Activated naive CD8-positive, alpha-beta T cell treated with anti-CD3 and anti-CD28 coated beads for 36 hours (primary cell): ENCODE measurements at places on chromosomes 7 and 10.

DNA sequence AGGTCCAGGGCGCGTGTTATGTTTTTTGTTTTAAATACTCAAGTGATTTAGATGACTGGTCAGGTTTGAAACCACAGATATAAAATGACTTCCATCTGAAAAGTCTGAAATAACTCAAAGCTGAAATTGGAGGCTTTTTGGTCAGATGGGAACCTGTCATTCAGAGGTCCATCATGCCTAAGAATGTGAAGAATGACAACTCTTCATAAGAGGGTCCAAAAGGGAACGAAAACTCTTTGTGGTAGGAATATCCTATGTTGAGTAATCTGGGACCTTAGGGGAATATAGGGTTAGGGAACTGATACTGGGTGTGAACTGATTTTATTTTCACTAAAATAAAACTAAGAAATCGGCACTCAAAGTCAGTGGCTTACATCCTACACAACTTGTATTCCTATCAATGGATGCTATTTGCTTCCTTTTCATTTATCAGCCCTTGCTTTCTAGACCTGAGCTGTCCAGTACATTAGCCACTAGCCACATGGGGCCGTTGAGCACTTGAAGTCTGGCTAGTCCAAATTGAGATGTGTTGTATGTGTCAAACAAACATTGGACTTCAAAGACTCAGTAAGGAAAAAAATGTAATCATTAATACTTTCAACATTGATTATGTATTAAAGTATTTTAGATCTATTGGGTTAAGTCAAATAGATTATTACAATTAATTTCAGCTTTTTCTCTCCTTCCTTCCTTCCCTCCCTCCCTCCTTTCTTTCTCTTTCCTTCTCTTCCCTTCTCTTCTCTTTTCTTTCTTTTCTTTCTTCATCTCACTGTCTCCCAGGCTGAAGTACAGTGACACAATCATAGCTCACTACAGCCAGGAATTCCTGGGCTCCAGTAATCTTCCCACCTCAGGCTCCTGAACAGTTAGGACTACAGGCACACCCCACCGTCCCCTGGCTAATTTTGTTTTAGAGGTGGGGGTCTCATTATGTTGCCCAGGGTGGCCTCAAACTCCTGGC, 56.5 kb upstream of the KDM7A start:
- DNase-seq: no peak

- no peak for DNase-seq
Observed at GRCh38 chr10:70970830-70971229, 82.5 kb upstream of the PCBD1 start.

- DNase-seq: no peak
Observed at GRCh38 chr10:17037910-17038309, 91.7 kb downstream of the CUBN start.

DNA sequence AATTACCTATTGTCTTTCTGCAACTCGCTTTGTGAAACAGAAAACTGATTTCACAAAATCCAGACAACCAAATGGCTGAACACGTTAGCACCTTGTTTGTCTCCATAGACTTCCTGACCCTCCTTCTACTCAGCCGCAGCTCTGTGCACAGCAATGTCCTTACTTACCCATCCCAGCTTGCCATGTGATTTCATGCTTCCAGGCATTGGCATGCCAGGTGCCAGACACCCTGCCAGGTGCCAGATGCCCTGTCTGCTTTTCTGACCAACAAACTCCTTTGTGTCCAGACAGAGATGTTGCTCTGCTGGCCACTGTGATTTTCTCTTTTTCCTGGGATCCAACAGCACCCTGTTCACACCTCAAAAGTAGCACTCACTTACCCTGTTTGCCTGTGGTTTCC, 16.1 kb upstream of the FAM170B start:
- no peak for DNase-seq

DNA sequence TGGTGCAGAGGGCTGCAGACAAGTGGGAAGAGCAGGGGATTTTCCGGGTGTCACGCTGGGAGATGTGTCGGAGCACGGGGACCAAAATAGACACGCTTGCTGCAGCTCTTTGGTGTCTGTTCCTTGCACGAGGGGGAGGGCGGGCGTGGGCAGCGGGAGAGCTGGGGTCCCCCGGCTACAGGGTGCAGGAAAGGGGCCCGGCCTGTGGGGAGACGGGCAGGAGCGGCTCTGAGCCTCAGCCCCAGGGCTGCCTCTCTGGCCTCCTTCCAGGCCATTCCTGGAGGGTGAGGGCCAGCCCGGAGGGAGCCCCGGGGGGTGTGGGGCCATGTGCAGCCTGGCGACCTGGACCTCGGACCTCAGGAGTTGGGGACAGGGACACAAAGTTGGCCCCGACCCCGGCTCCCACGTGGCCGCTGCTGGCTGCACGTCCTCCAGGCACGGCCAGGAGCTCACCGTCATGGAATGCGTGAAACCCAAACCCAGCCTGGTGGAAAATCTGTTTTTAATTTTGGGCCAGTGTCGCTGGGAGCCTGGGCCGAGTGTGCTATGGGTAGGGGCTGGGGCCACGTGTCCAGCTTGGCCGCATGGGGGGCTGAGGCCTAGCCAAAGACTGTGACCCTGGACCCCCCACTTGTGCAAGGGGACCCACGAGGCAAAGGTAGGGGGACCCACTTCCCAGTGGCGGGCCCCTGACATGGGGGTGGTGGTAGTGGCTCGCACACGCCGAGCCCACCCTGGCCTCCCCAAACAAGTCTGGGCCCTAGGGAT, 6.6 kb downstream of the TTYH3 start:
- no peak for DNase-seq

- no peak for DNase-seq
Observed at GRCh38 chr10:69226919-69227450, 6.9 kb downstream of the HKDC1 start.

DNA sequence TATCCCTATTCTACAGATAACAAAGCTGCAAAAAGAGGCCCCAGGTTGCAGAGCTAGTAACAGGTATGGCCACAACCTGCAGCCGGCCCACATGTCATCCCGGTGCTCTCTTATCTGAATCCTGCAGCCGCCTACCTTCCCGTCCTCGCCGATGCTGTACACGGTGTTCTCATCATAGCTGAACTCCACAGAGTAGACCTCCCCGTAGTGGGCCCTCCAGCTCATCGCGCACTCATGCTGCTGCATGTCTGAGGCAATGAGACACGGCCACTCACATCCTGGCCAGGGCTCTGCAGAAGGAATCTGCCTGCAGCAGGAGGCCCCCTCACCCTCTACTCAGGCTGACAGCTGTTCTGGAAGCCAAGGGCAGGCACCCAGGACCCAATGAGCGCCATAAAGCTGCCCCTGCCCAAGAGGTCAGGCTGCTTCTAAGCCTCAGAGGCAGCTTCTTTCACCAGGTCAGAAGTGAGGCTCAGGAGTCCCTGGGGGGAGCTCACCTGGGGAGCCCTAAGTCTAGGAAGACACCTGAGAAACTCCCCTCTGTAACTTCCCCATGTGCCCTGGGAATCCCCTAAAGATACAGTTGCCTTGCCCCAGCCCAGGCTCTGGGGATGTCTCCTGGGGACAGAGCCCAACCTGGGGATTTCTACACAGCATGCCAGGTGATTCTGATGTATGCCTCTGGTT, 17.9 kb upstream of the CYREN start:
- DNase-seq: no peak
